ENCODE measurements at places on chromosomes 5 and 9.

DNA sequence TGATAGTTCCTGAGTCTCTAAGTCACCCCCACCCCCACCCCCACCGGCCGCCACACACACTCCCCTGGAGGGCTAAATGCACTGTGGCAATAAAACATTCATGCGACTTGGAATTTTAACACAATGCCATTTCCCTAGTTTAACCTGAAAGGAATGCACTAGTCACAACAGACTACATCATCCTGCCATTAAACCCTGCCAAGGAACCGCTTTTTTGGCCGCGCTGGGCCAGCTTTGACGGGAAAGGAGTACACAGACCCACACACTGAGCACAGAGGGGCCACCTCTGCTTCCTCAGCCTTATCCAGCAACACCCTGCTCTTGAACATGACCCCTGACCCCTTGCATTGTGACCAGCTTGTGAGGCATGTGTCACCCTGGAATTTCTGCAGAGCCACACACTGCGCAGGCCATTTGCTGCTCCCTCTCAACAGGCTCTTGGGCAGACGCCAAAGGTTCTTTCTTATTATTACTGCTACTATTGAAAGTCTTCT lies 165.3 kb downstream of the BNC2 start:
- DNase-seq: no peak

DNA sequence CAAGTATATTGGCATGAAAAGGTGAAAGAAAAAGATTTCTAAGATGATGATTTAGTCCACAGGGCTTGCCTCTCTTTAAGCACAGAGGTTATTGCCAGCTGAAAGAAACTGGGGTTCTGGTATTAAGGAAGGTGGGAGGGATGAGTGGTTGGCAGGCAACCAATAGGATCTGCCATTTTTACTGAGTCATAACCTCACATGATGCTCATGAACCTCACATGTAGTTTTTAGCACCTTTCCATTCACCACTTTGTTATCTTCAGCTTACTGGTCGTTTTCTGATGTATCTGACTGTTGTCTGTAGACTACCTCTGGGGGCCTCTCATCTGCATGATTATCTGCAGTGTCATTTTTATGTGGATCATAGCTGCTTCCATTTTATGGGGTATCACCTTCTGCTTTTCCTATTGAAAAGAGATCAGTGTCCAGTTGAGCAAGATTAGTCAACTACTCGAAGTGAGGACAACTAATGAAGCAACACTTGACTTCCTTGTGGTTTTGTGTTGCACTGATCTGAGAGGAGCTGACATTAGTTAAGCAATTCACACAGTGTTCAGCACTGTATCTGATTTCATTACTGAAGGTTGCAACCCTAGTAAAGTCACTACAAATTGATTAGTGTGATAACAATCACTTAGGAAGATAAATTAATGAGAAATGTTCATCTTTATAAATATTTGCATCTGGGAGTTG lies 186.3 kb downstream of the SGCD start:
- no peak for DNase-seq

GRCh38 chr9:107193251-107193650 lies 89.8 kb upstream of the RAD23B start:
- no peak for DNase-seq

- no peak for DNase-seq
These were observed 108.2 kb downstream of the AUH start for GRCh38 chr9:91253488-91253887.

Data from activated naive CD8-positive, alpha-beta T cell treated with anti-CD3 and anti-CD28 coated beads, Interleukin-2, amount 50 U/mL, for 24 hours (primary cell).